ENCODE measurements at places on chromosomes 2 and 18.

GRCh38 chr18:37519510-37520135 is 46.0 kb downstream of the CELF4 start:
- no peak for DNase-seq

DNA sequence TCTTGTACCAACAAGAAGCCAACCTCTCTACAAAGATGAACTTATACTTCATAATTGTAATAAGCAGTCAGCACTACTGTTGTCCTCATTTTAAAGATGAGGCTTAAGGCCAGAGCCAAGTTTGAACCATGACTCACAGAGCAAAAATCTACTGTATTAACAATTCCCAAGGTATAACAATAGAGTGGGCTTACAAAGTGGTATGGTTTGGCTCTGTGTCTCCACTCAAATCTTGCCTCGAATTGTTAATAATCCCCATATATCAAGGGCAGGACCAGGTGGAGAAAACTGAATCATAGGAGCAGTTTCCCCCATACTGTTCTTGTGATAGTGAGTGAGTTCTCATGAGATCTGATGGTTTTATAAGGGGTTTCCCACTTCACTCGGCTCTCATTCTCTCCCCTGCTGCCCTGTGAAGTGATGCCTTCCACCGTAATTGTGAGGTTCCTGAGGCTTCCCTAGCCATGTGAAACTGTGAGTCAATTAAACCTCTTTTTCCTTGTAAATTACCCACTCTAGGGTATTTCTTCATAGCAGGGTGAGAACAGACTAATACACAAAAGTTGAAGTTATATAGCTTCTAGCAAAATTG is 19.5 kb downstream of the MRPL44 start:
- DNase-seq: peak; percentile 47

DNA sequence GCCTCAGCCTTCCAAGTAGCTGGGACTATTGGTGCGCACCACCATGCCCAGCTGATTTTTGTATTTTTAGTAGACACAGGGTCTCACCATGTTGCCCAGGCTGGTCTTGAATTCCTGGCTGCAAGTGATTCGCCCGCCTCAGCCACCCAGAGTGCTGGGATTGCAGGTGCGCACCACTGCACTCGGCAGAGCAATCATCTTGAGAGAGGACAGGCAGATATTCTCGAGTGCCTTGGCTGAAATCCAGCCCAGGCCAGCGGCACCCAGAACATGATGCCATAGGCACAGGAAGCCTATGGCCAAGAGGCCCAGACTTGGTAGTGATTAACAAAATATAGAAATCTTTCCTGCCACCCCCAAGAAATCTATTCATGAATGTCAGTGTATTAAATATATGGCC is 58.0 kb upstream of the PEX13 start:
- no peak for DNase-seq

- DNase-seq: no peak
Observed at GRCh38 chr2:3129867-3130266, 247.8 kb downstream of the EIPR1 start.

GRCh38 chr18:10131460-10132395 is 217.9 kb downstream of the VAPA start:
- no peak for DNase-seq

GRCh38 chr2:127873707-127874303 is 12.0 kb downstream of the AMMECR1L start:
- DNase-seq: no peak

DNA sequence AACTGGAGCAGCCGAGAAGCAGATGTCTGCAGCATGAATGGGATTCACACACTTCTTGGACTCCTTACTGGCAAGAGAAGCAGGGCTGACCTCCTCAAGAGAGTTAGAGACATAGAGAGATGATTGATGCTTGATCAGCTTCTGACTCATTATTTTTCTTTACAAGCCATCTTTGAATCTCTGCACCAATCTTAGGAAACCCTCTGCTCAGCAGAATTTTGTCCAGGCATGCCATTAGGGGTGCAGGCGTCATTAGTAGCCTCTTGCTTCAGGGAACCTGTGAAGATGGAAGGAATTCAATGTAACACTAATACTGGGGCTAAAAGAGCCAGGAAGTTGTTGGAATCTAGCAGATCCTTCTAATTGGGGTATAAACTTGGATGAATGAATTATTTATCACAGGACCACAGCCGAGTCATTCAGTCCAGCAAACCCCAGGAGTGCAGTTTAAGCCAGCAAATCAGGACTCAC is 151.8 kb downstream of the MGAT5 start:
- peak; percentile 67 for DNase-seq

DNA sequence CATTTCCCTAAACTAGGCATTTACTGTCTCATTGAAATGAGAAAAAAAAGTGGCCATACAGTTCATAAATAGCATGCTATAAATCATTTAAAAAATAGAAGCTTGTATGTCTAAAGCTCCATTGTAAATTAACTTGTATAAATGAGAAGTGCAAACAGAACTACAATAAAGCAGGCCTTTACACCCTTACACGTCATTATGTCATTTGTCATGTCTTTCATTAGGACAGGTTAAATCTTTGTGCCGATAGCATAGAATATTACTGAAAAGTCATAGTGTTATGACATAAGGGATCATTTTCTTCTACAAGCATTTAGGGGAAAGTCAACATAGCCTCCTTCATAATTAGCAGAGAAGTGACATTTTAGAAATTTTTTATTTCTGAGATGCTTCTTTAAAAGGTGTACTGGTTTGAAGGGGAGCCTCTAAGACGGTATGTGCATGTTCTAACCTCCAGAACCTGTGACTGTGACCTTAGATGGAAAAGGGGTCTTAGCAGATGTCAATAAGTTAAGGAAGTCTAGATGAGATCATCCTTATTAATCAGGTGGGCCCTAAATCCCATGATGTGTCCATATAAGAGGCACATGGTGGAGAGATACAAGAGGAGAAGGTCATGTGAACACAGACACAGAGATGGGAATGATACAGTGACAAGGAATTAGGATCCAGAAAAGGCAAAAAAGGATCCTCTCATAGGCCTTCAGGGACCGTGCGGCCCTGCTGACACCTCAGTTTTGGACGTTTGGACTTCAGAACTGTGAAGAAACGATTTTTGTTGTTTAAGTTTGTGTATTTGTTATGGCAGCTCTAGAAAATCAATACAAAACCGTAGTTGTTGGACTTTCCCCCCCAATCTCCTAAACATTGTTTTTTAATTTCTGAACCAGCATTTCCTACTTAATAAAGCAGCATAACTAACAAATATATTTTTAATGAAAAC is 863.7 kb downstream of the MBD2 start:
- DNase-seq: no peak

- no peak for DNase-seq
Observed at GRCh38 chr18:57276829-57277228, 75.5 kb upstream of the ST8SIA3 start.

DNA sequence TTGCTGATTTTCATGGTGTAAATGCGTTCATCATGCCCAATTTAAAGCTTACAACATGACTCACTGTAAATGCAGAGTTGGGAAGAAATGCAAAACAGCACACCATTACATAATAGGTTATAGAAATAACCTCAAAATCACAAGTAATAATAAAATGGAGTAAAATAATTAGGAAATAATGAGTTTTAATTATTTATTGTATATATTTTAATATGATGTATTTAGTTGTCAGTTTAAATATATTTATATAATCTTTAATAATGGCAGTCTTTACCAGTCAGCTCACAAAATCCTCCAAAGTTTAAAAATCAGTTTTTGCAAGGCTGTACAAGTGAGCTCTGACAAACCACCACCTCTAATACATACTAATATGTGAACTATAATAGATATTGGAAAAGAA is 180.2 kb downstream of the RND3 start:
- DNase-seq: no peak

GRCh38 chr2:52036853-52037252 is 1004.9 kb upstream of the NRXN1 start:
- no peak for DNase-seq

DNA sequence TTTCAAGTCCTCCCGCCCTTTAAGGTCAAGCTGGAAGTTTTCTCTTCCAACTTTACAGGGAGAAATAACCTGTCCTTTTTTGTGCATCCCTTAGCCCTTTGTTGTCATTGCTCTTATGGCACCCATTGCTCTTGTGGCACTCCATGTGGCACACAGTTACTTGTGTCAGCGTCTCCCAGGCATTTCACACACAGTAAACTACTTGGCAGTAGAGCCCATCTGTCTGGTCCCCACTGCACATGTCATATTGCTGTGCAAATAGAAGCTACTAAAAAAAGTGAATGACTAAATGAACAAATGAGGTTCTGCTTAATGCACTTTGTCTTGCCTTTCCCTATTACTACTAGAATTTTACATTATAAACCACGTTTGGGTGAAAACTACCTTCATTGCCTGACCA is 149.3 kb downstream of the EML6 start:
- no peak for DNase-seq

- no peak for DNase-seq
Observed at GRCh38 chr2:219302412-219302968, 6.7 kb downstream of the PTPRN start.

DNA sequence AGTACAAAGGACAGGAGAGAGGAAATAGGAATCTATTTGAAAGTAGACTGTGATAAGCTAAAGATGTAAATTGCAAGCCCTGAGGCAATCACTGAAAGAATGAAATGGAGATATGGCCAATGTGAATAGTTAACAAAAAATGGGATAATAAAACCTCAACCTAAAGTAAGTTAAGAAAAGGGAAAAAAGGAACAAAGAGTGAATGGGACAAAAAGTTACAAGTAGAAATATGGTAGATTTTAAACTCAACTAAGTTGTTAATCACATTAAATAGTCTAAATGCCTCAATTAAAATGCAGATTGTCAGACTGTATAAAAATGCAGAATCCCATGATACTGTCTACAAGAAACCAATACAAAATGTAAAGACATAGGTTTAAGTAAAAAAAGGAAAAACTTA is 165.2 kb upstream of the RBMS1 start:
- DNase-seq: no peak

- DNase-seq: peak; percentile 84
Observed at GRCh38 chr2:70541481-70542020, 12.1 kb downstream of the TGFA start.

GRCh38 chr2:134647607-134648256 is 71.1 kb downstream of the TMEM163 start:
- DNase-seq: no peak

DNA sequence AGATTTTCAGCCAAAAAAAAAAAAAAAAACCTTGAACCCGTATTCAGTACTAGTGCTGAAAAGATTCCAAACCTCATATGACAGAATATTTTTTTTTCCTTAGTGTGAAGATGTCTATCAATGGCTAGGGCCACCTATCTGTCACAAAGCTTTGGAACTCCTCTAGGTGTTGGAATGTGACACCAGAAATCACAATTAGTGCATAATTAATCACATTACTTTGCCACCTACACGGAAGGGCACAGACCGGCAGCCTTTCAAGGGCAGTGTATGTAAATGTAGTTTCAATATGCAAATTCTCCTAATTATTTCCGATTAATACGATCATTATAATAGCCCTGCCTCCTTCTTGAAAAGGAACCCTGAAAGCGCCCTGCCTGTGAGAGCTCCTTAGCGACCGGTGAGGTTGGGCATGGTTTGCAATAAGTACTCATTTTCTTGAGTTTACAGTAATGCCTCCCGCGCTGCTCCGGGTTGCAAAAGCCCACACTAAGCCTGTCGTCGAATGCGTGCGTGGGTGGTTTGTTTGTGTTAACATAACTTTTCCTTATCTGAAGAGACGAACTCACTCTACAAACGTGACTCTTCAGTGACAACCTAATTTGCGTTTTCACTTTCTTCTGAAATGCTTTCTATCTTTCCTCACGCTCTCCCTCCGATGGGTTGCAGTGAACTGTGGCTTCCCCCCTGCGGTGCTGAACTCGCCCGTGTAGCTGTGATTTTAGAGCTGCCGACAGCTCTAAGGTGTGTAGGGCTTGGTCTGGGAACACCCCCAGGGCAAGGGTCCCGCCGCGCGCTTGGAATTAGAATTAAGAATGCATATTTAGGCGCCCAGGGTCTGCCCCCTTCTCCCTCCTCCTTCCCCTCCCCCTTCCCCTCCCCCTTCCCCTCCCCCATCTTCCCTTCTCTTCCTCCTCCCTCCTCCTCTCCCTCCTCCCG is 765 bp upstream of the ID2 start:
- peak; percentile 80 for DNase-seq

GRCh38 chr2:67103157-67103556 is 294.0 kb upstream of the ETAA1 start:
- DNase-seq: no peak

GRCh38 chr2:176213406-176213805 is 24.9 kb downstream of the HOXD1 start:
- DNase-seq: no peak

DNA sequence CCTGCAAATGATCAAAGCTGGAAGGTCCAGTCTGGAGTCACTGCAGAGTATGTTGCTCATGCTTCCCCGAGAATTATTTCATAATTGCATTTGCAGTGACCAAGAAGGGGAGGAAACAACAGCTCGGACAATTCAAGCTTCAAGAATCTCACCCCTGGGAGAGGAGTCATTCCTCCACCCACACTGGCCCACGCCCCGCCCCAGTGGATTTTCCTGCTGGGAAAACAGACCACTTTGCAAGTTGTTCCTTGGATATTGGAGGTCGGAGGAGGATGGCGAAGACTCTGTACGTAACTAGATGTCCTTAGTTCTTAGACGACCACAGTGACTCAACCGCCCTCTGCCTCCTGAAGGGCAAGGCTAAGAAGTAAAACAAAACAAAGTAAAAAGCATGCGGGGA is 159.4 kb downstream of the TPO start:
- peak; percentile 66 for DNase-seq

GRCh38 chr2:240832921-240833494 is 13.0 kb upstream of the KIF1A start:
- no peak for DNase-seq

GRCh38 chr2:38592951-38593350 is 9.8 kb downstream of the HNRNPLL start:
- peak; percentile 21 for DNase-seq

DNA sequence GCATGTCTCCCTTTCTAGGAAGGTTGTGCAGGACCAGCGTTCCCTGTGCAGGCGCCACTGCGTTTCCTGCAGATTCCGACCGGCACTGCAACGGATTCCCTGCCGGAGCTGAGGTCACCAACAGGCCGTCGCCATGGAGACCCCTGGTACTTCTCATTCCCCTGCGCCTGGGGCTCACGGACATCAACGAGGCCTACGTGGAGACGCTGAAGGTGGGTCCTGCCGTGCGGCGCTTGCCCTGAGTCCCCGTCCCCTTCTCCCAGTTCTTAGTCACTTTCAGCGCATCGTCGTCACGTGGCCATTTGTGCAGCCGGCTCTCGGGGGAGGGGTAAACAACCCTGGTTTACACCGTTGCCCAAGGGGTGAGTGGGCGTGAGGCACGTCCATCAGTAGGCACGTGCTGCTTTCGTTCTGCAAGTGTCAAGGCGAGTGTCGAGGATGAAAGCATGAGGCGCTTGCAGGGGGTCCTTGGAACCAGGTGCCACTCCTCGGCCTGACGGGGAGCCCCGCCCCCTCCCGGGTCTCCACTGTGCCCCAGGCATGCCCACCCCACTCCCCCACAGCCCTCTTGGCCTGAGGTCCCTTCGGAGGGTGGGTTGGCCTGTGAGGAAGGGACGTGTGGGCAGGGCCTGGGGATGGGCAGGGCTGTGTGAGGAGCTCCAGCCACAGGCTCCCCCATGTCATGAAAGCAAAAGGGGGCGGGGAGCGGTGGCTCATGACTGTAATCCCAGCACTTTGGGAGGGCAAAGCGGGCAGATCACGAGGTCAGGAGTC is 19.8 kb downstream of the DTYMK start:
- no peak for DNase-seq
